NCI-H446 (cell line): ENCODE measurements at places on chromosomes 11 and 22.

DNA sequence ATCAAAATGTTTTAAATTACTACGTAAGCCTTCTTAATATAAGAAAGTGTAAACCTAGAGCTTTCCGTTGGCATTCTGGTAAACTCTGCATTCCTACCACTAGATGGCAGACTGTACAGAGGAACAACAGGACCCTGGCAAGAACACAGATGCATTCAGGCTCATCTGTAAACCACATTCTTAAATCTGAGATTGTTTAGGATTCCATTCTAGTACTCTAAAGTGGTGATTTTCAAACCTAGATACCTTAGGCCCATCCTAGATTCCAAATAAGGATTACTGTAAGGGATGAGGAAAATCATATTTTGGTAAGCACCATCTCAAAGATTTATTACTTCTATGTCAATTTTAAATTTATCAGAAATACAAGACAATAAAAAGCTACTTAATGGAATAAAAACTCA, 26.9 kb downstream of the PICALM start:
- peak; percentile 59 for DNase-seq

DNA sequence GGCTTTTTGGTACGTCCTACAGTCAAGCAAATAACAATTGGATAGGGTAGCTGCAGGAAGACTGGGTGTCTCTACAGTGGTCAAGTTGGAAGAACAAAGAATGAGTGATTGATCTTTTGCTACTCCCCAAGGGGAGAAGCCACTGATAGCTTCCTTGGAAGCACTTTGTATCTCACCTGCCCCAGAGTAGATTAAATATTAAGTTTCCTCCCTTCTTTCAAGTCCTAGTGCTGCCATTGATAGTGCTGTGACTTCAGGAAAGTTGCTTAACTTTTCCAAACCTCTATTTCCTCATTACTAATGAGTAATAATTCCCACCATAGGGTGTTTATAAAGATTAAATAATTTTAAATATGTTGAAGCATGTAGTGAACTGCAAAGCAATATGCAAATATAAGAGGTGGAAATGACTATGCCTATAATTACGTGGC, 35.6 kb upstream of the EHF start:
- no peak for DNase-seq

DNA sequence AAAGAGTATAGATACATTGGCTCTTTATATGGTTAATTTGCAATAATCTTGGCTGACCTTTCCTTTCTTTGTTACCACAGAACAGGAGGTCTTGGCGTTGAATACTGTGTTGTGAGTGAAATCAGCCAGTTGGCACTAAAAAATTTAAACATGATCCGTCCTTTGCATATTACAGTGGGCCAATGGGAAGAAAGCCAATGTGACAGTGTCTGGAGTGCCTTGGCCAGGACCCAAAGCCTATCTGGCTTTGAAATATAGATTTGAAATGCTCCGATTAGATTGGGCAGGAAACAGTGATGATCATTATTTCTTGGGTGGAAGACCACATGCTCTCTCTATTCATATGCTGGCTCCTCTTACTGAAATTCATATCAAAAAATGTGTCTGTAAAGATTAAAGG, 339.6 kb upstream of the ANO3 start:
- peak; percentile 64 for DNase-seq

DNA sequence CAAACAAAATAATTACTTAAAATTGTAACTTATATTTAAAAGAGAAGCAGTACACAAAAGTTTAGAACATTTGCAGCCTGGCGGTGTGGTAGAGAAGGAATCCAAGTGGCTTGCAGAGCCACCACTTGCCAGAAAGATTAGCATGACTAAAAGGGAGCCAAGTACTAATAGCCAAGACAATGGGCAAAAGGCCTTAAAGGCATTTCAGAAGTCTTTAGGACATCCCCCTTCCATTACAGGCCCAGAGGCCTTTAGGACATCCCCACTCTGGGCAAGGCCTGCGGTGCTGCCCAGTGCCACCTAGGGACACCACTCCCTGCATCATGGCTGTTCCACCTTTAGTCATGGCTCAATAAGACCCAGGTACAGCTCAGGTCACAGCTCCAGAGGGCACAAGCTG, 32.4 kb downstream of the TMEM225 start:
- DNase-seq: no peak

- DNase-seq: no peak
Measured at GRCh38 chr11:111795334-111795985, 29.3 kb upstream of the PPP2R1B start.

- no peak for DNase-seq
Measured at GRCh38 chr11:118233850-118234249, 9.0 kb upstream of the JAML start.

- DNase-seq: no peak
Measured at GRCh38 chr11:115221461-115222069, 282.6 kb downstream of the CADM1 start.

- DNase-seq: no peak
Measured at GRCh38 chr11:41040474-41040873, 419.0 kb downstream of the LRRC4C start.

DNA sequence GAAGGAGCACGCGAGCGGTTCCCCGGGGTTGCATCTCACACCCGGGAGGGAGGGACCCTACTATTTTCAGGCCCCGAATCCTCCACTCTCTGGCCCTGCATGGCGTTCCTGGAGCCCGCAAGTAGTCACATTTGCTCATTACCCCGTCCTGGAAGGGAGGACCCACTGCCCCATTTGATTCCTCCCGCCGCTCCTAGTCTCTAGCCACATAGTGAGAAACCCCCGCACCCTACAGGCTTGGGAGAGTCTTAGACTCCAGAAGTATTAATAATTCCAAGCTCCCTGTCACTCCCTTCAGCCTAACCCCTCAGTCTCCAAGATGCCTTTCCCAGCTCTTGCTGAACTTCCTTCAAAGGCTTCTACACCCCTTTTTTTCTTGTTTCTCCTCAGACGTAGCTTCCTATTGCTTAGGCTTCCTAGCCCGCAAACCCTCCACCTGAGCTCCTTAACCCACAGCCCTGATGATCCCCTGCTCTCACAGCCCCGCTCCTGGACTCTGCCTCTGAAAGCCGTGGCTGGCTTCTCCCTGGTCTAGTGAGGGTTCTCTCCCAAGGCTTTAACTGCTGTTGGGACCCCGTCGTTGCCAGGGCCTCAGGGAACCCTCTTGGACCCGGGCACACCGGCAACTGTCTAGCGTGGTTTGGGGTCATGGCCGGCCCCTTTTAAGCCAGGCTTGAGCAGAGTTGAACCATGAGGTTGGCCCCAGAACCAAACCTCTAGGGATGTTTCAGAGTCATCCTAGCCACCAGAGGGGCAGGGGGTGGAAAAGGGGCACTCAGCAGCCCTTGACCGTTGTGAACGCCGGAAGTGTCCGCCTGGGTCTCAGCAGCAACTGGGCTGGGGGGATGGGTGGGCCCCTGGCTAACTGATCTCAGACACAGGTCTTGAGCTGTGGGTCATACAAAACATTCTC, 862 bp downstream of the GGA1 start:
- no peak for DNase-seq

GRCh38 chr11:40293655-40294348, 1165.7 kb downstream of the LRRC4C start:
- DNase-seq: peak; percentile 84

GRCh38 chr11:9714272-9714940, 50.5 kb downstream of the SWAP70 start:
- DNase-seq: no peak

DNA sequence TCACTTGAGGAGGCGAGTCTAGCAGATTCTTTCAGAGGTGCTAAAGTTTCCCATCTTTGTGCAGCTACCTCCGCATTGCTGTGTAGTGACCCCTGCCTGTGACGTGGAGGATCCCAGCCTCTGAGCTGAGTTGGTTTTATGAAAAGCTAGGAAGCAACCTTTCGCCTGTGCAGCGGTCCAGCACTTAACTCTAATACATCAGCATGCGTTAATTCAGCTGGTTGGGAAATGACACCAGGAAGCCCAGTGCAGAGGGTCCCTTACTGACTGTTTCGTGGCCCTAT, 8.9 kb upstream of the SAMM50 start:
- no peak for DNase-seq

DNA sequence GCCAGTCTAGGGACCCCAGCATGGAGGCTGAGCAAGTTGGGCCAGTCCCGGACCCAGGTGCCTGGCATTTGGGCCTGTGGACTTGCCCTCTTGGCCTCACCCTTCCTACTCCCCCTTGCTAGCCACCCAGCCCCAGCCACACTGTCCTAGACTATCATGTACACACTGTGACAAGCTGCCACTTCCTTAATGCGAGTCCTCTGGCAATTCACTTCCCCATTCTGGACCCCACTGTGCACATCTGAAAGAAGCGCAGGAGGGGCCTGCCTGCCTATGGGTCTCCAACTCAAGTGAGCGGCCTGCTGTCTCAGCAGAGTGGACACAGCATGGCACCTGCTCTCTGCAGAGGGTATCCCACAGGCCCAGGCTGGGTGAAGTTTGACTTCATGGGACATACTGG, 68.5 kb upstream of the LMO1 start:
- no peak for DNase-seq

DNA sequence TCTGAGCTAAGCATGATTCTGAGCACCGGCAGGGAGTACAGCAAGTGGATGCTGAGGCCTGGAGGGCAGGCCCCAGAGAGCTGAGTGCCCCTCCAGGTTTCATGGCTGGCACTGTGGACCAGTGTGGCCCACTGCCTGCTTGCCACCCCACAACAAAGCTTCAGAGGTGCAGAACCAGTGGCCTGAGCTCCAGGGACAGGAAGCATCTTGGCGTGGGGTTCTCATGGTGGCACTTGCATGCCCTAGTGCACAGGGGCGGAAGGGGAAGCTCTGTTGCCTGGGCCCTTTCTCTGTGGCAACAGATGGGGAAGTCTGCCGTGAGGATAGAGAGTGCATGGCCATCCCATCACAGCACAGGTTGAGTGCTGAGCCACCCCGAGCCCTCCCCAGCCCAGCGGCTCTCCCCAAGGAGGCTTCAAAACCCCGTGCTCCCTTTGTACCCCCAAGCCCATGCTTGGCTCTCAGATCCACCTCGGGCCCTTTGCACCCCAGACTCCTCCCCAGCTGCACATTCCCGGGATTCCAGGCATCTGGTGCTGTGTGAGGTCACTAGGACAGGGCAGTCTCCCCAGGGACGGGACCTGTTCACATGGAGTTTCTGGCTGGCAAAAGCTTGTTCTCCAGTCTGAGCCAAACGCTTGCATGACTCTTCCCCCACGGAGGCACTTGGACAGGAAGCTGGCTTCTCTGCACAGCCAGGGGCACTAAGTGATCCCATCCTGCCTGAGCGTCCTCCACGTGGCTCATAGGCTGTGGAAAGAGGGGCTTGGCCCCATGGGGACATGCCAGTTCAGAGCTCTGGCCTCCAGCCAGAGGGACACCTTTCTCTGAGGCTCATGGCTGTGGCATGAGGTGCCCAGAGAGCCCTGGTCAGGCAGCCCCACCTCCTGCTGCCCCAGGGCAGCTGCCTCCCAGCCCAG, 4.2 kb downstream of the SLC25A1 start:
- peak; percentile 51 for DNase-seq

DNA sequence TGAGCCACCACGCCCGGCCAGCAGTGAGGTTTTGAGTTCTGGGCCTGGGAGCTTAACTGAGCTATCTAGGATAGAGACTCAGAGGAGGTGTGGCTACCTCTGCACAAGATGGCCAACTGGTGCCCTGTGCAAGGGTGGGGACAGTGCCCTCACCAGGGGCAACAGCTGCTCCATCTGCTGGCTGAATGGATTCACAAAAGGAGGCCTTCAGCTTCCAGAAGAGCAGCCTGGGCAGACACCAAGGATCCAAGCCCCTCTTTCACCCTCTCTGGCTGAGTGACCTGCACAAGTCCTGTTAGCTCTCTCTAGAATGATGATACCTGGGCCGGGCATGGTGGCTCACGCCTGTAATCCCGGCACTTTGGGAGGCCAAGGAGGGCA, 33.5 kb upstream of the BAIAP2L2 start:
- DNase-seq: no peak

- DNase-seq: no peak
Measured at GRCh38 chr11:134237557-134237922, 13.1 kb downstream of the VPS26B start.

- DNase-seq: no peak
Measured at GRCh38 chr11:92762121-92762540, 207.3 kb upstream of the MTNR1B start.
